GM23338 (cell line): ENCODE measurements at places on chromosomes 16 and 17. TPM values are rescaled to one million over a fixed set of nuclear protein-coding genes. Genes with fewer than 3 reads are reported as not detected.

Gene CRHR1
- 0.09 and 0.19 TPM in 2 replicates for polyA plus RNA-seq

DNA sequence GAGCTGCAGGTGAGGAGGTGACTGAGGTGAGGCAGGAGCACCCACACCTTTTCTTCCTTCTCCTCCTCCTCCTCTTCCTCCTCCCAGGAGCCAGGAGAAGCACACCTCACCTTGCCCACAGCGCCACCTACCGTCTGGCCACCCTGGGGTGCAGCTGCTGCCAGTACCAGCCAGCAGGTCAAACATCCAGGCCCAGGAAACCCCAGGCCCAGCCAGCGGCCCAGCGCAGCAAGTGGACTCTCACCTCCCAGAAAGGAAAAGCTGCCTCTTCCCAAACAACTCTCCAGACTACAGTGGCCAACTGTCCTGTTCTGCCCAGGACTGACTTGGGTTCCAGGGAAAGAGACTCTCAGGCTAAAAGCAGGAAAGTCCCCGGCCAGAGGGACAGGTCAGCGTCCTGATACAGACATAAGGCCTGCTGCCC is 22.7 kb downstream of the PEMT start:
- no peak overlapping the region for H3K27ac ChIP-seq
- no peak overlapping the region for H3K4me3 ChIP-seq
- DNase-seq = peak; percentile 88
- H3K27me3 ChIP-seq = no peaks in the 10 kb centered on the region
- H3K4me1 ChIP-seq = no peaks in the 10 kb centered on the region; the same call in 1 of the 2 replicates

- DNase-seq = no peak
- H3K36me3 ChIP-seq = no peaks in the 10 kb centered on the region
- H3K27me3 ChIP-seq = no peaks in the 10 kb centered on the region
- no peak overlapping the region for H3K27ac ChIP-seq
Observed at GRCh38 chr16:50263060-50263909, 3.1 kb upstream of the ADCY7 start.

DNA sequence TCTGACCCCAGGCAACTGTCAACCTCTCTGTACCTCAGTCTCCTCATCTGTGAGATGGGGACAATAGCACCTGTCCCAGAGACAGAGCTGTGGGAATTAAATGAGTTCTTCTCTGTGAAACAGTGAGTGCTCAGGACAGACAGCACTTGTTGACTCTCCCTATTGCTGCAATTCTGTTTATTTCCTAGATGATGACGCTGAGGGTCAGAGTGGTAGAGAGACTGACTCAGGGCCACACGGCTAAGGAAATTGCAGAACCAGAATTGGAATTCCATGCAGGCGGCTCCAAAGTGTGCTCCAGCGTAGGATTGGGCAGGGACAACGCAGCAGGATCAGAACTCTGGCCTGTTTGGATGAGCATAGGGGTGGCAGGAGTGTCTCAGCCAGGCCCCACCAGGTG is 302.2 kb downstream of the C16orf95 start:
- DNase-seq = no peak
- no peaks in the 10 kb centered on the region for H3K4me1 ChIP-seq
- no peak overlapping the region for H3K4me3 ChIP-seq
- H3K27me3 ChIP-seq = no peaks in the 10 kb centered on the region
- H3K36me3 ChIP-seq = no peaks in the 10 kb centered on the region

GRCh38 chr16:4435337-4436067 is 9.8 kb downstream of the DNAJA3 start:
- no peak overlapping the region for H3K27ac ChIP-seq
- no peak for DNase-seq
- H3K27me3 ChIP-seq = no peaks in the 10 kb centered on the region
- H3K4me1 ChIP-seq = no peaks in the 10 kb centered on the region
- peaks cover 49% of the 10 kb centered on the region for H3K36me3 ChIP-seq

- H3K36me3 ChIP-seq = peaks cover 15% of the 10 kb centered on the region; the same call in 1 of the 2 replicates
- DNase-seq = no peak
- no peaks in the 10 kb centered on the region for H3K27me3 ChIP-seq
- H3K4me1 ChIP-seq = 0 out of 2 replicates have a peak, but pooled peaks cover under 1% of the 10 kb centered on the region
Observed at GRCh38 chr16:11735787-11736186, 6.9 kb downstream of the TXNDC11 start.

DNA sequence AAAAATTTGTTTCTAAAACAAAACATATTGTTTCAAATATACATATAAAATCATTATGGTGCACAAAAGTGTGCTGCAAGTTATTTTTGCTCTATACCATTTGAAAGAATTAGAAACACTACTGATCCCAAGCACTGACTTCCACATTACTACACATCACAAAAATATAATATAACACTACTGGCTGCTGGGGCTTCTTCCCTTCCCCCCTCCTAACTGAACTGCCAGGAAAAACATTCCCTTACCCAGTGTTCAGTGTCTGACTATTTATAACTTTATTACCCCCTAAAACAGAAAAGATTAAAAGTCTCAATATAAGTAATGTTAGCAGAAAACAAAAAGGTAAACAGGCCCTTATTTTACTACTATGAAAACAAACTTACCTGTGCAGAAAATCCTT is 36.9 kb downstream of the GPATCH8 start:
- no peak overlapping the region for H3K4me3 ChIP-seq
- H3K4me1 ChIP-seq = peaks cover 3% of the 10 kb centered on the region; the same call in 1 of the 2 replicates
- no peaks in the 10 kb centered on the region; the same call in 1 of the 2 replicates for H3K36me3 ChIP-seq
- H3K27me3 ChIP-seq = no peaks in the 10 kb centered on the region

- peak overlapping the region; percentile 42; the same call in 1 of the 2 replicates for H3K27ac ChIP-seq
- H3K36me3 ChIP-seq = no peaks in the 10 kb centered on the region
- no peak for DNase-seq
- H3K4me3 ChIP-seq = no peak overlapping the region
Observed at GRCh38 chr17:16511593-16511992, 19.6 kb upstream of the LRRC75A start.
